ENCODE measurements at places on chromosomes 1 and 21.

GRCh38 chr1:111515291-111516004 lies 12.0 kb upstream of the ADORA3 start:
- DNase-seq, result no peak

- no peak for DNase-seq
Measured at GRCh38 chr1:69403756-69404320, 163.9 kb upstream of the LRRC7 start.

GRCh38 chr1:115274467-115274866 lies 63.6 kb downstream of the NGF start:
- no peak for DNase-seq

DNA sequence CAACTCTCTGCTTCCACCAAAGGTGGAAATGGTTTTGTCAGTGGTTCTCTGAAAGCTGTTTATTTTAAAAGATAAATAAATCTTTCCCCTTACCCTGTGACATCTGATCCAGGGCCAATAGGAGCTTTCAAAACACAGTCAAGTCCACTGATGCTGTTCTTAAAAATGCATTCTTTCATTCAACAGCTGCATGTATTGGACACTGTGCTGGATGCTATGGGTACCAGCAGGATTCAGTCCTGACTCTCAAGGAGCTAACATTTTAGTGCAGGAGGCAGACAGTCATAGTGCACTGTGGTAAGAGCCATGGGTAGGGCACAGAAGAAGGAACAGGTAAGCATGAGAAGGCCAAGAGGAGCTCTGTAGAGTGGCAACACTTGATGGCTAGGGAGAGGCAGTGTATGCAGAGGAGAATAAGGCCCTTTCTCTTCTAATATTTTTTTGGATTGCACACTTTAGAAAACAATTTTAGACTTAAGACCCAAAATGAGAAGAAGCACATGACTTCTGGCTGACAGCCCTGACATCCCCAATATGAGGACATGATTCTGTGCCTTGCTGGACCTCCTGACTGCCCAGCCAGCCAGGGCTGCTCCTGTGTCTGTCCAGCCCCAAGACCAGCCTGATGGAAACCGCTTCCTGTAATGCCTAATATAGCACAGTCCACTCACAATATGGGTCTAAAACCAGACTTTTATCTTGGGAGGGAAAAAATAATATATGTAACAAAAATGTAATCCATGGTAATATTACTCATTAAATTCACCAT lies 207.3 kb downstream of the SDCCAG8 start:
- no peak for DNase-seq

GRCh38 chr1:79497193-79497773 lies 490.8 kb upstream of the ADGRL4 start:
- peak; percentile 5 for DNase-seq

- DNase-seq, result no peak
Measured at GRCh38 chr1:18239671-18240070, 132.1 kb downstream of the IGSF21 start.

- no peak for DNase-seq
Measured at GRCh38 chr1:234987415-234988154, 141.1 kb downstream of the TOMM20 start.

DNA sequence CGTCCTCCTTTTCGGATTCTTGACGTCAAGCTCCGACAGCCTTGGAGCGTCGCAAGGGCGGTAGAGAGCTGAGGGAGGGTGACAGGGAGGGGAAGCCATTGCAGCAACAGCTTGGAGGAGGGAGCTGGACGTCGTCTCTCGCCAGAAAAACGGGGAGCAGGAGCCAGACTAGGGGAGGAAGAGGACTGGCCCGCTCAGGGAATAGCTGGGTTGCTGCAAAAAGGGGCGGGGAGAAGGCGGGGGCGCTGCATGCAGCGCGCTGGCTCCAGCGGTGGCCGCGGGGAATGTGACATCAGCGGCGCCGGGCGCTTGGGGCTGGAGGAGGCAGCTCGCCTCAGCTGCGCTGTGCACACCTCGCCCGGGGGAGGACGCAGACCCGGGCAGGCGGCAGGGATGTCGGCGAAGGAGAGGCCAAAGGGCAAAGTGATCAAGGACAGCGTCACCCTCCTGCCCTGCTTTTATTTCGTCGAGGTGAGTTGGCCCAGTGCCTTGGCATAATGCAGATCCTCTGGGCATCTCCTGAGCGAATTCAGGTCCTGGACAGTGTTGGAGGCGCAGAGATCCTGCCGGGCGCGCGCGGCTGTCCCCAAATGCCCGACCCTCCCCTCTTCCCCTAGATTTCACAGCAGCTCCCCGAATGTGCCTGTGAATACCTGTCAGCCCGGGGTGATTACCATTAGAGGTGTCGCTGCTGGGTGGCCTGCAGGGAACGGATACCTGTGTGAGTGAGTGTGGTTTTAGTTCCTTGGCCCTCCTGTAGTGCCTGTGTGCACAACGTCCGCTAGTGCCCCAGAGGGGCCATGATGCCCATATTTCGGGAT lies at the start of gene PLPPR4:
Gene PLPPR4 (plus strand): TSS at position 292 of the 821 bp plus-strand sequence. CDS start 102 bp downstream, at position 394.
- DNase-seq, result no peak

GRCh38 chr1:178959543-178960460 lies 65.9 kb upstream of the FAM20B start:
- DNase-seq, result no peak

- DNase-seq, result no peak
Measured at GRCh38 chr1:56190806-56191365, 388.5 kb downstream of the PLPP3 start.

All from NCI-H187 (cell line).